ENCODE measurements at places on chromosomes 1 and 21. TPM values are rescaled to one million over a fixed set of nuclear protein-coding genes. Genes with fewer than 3 reads are reported as not detected.

ADAMTS4 gene
- 0.37 TPM for polyA plus RNA-seq

DNA sequence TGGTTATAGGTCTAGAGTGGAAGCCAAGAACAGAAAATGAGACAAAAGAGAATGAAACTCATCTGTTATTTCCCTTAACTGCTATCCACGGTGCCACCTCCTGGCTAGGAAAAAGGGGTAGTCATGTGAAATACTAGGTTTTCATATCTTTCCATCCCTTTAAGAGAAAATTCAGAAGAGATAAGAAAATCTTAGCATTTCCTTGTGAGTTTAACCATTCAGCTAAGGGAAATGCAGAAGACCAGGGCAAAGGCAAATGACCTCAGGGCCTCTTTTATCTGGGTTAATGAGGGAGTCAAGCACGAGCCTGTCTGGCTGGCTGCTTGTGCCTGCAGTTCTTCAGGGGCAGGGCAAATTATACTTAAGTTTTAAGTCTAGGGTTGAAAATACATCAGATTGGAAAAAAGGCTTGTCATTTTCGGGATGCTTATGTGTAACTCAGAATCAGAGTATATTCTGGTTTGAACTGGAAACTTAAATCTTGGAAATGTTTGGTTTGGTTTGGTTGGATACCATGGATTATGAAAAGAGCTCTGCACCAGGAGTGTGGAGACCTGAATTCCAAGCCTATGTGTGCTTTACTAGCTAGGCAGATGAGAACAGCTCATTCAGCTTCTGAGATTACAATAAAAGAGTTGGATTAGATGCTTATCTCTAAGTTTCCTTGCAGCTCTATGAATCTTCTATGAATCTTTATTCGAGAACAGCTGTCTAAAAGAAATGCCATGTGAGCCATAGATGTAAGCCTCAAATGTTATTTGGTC, 19.9 kb downstream of the NIBAN1 start:
- H3K4me3 ChIP-seq: peak overlapping the region; percentile 58
- H3K36me3 ChIP-seq: peaks cover 12% of the 10 kb centered on the region
- DNase-seq: no peak
- H3K27ac ChIP-seq: no peak overlapping the region

DNA sequence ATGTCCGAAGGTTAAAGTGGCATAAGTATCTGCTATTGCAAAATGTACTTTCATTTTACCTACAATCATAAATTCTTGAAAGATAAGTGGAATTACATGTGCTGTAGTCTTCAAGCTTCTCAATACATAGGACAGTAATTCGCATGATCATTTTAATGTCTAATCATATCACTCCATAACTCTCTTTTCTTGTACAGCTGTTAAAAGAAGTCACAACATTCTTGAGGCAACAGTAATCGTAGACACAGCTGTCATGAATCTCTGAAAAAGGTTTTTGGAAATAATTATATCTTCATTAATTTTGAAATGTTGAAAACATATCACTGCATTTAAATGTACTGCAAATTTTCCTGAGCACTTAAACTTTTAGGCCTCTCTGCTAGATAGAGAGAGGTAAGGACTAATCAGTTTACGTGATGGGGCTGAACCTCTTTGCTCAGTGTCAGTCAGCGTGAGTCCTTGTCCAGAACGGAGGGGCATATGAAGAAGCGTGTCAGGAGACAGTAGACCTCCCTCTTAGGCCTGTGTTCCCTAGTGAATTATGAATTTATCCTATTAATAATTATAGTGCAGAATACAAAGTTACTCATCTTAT, 133.4 kb downstream of the NEK7 start:
- H3K4me3 ChIP-seq: no peak overlapping the region
- H3K4me1 ChIP-seq: peaks cover 4% of the 10 kb centered on the region
- no peaks in the 10 kb centered on the region for H3K27me3 ChIP-seq
- no peak for DNase-seq
- H3K36me3 ChIP-seq: peaks cover 21% of the 10 kb centered on the region

DNA sequence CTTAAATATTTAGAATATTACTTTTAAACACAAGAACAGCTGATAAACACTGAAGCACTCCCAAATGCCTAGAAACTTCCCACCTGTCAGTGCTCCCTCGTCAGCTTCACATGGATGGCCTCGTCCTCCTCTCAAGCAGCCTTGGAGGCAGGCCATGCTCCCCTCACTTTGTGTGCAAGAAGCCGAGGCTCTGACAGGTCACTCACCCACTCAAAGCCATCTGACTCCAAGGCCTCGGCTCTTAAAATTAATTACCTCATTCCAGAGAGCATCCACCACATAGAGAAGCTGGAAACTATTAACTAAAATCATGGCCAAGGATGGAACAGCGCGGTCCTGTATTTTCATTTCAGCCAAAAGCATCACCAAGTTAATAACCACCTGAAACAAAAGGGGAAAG, 17.8 kb downstream of the LBR start:
- H3K27me3 ChIP-seq: no peaks in the 10 kb centered on the region
- H3K4me1 ChIP-seq: no peaks in the 10 kb centered on the region
- no peak for DNase-seq
- peaks cover 89% of the 10 kb centered on the region for H3K36me3 ChIP-seq
- H3K4me3 ChIP-seq: no peak overlapping the region

DNA sequence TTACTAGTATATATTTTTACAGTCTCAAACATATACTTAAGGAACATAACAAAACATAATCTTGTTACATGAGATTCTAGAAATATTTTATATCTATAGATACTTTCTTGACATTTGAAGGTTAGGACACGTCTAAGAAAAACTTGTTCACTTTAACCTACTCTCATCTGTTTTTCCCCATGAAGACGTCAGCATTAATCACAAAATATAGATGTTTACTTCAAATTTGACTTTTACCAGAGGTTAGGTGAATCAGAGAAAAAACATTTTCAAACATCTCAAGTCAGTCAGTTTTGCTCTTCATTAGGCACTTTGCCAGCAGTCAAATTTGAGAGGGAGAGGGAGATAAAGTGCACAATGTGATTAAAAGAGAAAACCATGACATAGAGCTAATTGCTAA, 47.7 kb downstream of the BRINP3 start:
- no peaks in the 10 kb centered on the region for H3K4me1 ChIP-seq
- no peaks in the 10 kb centered on the region for H3K27me3 ChIP-seq
- no peaks in the 10 kb centered on the region for H3K36me3 ChIP-seq
- no peak overlapping the region for H3K27ac ChIP-seq

- H3K36me3 ChIP-seq: no peaks in the 10 kb centered on the region
- H3K27ac ChIP-seq: no peak overlapping the region
- no peak overlapping the region for H3K4me3 ChIP-seq
- DNase-seq: no peak
- H3K4me1 ChIP-seq: peaks cover 9% of the 10 kb centered on the region
Measured at GRCh38 chr21:42161401-42161955, 57.5 kb upstream of the ABCG1 start.

- no peak overlapping the region for H3K4me3 ChIP-seq
- no peak for DNase-seq
- no peaks in the 10 kb centered on the region for H3K27me3 ChIP-seq
Measured at GRCh38 chr1:46275030-46275337, 27.4 kb downstream of the RAD54L start.

DNA sequence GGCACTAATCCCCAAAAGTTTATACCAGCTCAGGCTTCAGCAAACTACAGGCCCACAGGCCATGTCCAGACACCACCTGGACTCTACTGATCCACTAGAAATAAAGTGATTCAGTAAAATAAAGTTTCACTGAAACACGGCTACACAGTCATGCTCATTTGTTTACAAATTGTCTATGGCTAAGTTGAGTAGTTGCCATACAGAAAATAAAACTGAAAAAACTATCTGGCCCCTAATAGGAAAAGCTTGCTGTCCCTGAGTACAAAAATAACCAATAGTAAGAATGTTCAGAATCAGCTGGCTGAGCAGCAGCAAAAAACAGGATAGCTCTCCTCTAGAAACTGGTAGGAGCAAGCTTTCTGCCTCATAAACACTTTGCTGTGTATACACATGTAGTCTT, 221.5 kb downstream of the RERE start:
- H3K27me3 ChIP-seq: no peaks in the 10 kb centered on the region
- no peak overlapping the region for H3K4me3 ChIP-seq
- no peaks in the 10 kb centered on the region for H3K36me3 ChIP-seq
- no peak overlapping the region for H3K27ac ChIP-seq

- H3K4me1 ChIP-seq: no peaks in the 10 kb centered on the region
- DNase-seq: no peak
- no peaks in the 10 kb centered on the region for H3K36me3 ChIP-seq
- no peak overlapping the region for H3K4me3 ChIP-seq
Measured at GRCh38 chr1:76613886-76614285, 253.4 kb upstream of the ST6GALNAC5 start.

GRCh38 chr1:9555942-9556341, 16.7 kb downstream of the SLC25A33 start:
- DNase-seq: no peak
- peaks cover 19% of the 10 kb centered on the region for H3K36me3 ChIP-seq
- H3K4me1 ChIP-seq: peaks cover 7% of the 10 kb centered on the region
- no peak overlapping the region for H3K27ac ChIP-seq

- no peaks in the 10 kb centered on the region for H3K27me3 ChIP-seq
- no peak overlapping the region for H3K4me3 ChIP-seq
- DNase-seq: no peak
- no peaks in the 10 kb centered on the region for H3K4me1 ChIP-seq
- H3K27ac ChIP-seq: no peak overlapping the region
Measured at GRCh38 chr1:107172450-107173170, 31.8 kb downstream of the NTNG1 start.

DNA sequence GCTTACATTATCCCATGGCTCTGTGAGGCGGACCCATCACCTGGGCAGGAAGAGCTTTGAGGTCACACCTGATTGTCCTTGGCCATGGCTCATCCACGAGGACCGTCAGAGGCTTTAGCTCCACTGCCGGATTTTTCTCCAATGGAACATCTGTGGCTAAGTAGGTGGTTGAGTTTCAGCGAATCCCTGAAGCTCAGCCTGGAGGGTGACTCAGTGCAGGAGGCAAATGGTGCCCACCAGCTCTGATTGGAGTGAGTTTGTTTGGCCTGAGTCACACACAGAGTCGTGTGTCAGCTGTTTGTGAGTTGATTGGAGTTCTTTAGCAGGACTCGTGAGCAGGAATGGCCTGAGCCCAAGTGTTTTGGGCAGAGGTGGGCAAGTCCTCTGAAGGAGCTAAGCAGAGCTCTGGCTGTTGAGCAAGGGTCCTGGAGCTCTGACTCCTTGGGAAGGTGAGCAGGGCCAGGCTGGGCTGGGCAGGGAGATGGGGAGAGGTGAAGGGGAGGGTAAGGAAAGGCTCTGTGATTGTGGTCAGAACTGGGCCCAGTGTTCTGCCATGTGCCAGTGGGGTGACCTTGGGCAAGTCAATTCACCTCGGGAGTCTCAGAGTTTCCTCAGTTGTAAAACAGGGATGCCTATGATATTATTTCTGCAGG, 2.0 kb downstream of the SLC6A17 start:
- H3K27ac ChIP-seq: no peak overlapping the region
- no peak for DNase-seq
- peaks cover 35% of the 10 kb centered on the region for H3K27me3 ChIP-seq
- H3K36me3 ChIP-seq: no peaks in the 10 kb centered on the region
- H3K4me3 ChIP-seq: no peak overlapping the region
- H3K4me1 ChIP-seq: no peaks in the 10 kb centered on the region

DNA sequence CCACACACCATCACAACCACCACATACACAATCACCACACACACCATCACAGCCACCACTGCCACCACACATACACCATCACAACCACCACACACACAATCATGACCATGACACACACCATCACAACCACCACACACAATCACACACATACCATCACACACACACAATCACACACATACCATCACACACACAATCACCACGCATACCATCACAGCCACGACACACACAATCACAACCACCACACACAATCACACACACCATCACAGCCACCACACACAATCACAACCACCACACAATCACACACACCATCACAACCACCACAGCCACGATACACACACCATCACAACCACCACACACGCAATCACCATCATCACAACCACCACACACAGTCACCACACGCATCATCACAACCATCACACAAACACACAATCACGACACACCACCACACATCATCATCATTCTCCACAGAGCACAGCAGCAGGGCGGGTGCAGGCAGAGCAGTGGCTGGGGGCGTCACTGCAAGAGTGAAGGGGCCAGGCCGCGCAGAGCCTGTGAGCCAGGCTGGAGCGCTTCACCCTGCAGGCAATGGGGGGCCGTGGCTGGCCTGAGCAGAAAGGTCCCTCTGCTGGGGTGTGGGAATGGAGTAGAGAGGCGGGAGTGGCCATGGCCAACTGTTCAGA, 32.6 kb downstream of the CDCP2 start:
- no peaks in the 10 kb centered on the region for H3K4me1 ChIP-seq
- no peak overlapping the region for H3K27ac ChIP-seq
- DNase-seq: no peak
- H3K27me3 ChIP-seq: no peaks in the 10 kb centered on the region

Data from CD4-positive, CD25-positive, alpha-beta regulatory T cell (primary cell).